Activated CD4-positive, alpha-beta T cell treated with anti-CD3 and anti-CD28 coated beads, Interleukin-2, amount 50 U/mL, for 48 hours (primary cell): ENCODE measurements at places on chromosomes 16 and 17.

- DNase-seq: no peak
These were observed 58.1 kb downstream of the C16orf78 start for GRCh38 chr16:49431591-49432290.

DNA sequence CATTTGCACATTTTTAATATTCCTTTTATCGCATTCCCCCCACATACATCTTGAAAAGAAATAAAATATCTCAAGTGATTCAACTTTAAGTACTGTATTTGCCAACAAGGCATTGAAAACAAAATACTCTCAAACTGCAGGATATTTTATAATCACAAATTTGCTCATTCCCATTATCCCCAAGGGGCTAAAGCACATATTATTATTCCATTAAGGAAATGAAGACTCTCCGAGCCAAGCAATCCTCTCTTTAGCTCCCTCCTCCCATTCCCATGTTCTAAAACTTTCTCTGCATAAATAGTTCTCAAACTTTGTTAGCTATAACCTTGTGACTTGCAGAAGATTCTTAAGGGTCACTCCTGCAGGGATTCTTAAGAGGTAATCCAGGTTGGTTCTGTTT, 436.8 kb downstream of the KCNJ2 start:
- DNase-seq: no peak

DNA sequence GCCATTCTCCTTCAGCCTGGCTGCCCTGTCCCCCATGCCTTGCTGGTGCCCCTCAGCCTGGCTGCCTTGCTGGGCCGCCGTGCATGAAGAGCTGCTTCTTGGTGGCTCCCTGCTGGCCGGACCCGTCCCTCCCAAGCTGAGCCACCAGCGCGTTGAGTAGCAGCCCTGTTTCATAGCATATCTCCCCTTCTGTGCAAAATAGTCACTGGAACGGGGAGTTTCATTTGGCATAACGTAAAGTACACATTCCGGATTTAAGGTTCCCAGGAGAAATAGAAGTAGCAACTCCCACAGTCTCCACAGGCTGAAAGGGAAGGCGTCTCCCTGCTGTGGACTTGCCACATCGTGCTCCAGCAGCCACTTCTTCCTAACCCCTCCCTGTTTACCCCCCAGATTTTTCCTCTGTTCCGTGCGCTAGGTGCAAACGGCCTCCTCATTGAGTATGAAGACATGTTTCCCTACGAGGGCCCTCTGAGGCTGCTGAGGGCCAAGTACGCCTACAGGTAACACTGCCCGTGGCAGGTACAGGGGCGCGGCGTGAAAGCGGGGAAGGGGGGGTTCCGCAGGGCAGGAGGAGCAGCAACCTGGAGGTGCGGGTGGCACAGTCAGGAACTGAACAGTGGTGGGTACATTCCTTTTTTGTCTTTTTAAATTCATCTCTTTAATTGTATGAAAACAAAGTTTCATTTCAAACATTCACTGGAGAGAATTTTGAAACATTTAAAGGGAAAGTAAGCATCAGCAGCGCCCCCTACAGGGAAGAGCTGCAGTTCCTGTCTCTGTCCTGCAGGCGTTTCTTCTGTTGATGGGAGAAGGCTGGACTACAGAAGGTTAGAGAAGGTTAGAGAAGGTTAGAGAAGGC, 5.8 kb upstream of the OGFOD3 start:
- DNase-seq: peak; percentile 72

GRCh38 chr17:57357830-57358430, 101.6 kb downstream of the MSI2 start:
- DNase-seq: no peak

GRCh38 chr16:49527611-49528010, 154.0 kb downstream of the C16orf78 start:
- DNase-seq: no peak

- no peak for DNase-seq
These were observed 271.5 kb downstream of the SOX9 start for GRCh38 chr17:72392056-72393010.

DNA sequence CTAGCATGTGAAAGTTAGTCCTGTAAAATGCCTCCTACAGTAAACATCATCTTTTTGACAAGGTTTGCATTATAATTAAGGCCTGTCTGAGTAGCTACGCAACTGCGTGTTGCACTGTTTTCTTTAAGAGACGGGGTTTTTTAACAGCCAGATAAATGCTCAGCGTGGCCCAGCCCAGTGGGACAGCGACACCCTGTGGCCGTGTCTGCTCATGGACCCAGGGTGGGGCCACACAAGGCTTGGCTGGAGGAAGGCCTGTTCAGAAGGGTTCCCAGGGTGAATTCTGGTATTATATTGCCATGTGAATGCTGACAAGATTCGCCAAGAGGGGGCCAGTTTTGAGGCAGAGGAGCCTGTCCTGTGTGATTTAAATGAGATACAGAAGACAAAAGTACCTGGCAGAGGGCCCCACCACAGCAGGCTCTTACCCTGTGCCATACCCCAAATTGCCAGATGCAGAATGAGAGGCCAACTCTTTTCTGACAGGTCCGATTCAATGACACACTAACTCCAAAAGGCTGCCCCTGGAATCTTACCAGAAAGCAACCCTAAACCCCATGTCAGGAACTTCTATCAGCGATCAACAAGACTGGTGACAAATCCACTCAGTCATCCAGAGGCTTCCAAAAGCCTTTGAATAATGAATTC, 65.9 kb upstream of the IRX6 start:
- DNase-seq: peak; percentile 66

DNA sequence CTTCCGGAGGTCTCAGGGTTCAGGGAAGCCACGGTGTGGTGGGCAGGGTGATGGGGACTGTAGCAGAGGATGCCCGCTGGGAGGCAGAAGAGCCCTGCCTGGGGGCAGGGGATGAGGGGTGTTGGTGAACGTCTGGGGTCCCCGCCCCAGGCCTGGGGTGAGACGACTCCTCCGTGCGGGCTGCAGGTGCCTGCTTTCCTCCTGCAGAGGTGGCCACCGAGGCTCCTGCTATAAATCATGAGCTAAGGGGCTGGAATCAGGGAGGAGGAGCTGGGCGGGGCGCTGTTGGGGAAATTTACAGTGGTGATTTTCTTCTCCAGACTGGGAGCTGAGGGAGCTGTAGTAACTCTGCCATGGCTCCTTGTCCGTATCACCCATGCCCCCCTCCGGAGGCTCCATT, 167.0 kb downstream of the MRM1 start:
- DNase-seq: no peak

DNA sequence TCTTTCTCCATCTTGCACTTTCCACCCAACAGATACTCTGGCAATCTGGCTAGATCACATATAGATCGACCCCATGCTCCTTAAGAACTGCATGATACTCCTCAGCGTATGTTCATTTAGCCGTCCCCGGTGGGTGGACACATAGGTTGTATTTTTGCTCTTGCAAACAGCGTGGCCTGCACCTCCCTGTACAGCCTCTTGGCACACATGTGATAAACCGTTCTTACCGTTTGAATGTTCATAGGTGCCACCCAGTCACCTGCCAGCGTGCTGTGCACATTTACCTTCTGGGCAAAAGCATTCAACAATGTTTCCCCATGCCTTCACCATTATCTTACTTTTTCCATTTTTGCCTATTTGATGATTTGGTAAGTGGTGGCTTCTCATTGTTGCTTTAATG, 6.2 kb downstream of the TNP2 start:
- no peak for DNase-seq

DNA sequence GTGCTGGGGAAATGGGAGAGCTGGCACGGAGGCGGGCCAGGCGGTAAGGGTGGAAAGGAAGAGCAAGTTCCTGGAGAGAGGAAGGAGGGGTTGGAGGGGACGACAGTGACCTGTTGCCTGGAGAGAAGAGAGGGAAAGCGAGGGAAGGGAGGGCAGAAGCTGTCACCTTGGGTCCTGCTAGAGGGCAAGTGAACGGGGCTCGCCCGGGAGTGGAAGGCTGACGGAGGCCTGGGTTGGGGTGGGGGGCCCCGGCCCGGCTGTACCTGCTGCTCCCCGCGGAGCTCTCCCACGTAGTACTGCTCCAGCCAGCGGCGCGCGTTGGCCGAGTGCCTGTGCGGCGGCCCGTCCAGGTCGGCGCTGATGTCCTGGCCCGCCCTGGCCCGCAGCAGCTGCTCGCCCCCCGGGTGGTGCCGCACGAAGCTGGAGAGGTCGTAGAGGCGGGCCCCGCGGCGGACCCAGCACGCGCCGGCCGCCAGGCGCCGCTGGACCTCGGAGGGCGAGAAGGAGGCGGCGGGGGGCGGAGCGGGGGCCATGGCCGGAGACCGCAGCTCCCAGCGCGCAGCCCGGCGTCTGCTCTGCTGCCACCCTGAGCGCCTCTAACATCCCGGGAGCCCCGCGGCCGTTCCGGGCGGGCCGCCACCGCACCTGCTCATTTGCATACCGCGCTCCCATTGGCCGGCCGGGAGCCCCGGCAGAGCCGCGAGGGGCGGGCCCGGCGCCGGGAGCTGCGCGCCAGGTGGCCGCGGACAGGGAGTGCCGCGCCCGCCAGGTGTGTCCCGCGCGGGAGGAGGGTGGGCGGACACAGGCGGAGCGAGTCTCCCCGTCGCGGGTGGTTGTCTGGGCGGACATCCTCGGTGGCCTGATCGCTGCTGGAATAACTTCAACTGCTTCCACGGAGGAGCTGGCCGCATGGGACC, at the start of gene FA2H:
TSS of gene FA2H (minus strand) at position 598 of the 917 bp plus-strand sequence. CDS start at position 533, 65 bp downstream.
- DNase-seq: peak; percentile 71

GRCh38 chr17:76687298-76688164, 23.2 kb downstream of the MXRA7 start:
- no peak for DNase-seq

- no peak for DNase-seq
These were observed 121.2 kb downstream of the ANKFN1 start for GRCh38 chr17:56274491-56274890.

DNA sequence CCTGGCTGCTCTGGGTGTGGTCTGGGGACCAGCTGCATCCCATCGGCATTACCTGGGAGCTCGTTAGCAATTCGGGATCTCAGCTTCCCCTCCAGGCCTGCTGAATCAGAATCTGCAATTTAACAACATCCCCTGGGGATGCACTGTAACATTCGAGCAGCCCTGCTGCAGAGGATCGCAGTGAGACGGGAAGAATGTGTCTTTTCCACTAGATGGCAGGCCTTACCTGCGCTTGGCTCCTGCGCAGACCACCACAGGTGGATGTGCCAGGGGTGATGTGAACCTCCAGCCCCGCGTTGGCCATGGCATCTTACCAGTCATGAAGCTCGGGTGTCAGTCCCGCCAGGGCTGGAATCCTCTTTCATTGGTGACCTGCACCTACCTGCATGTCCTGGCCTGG, 209.9 kb downstream of the PRKCB start:
- DNase-seq: no peak

DNA sequence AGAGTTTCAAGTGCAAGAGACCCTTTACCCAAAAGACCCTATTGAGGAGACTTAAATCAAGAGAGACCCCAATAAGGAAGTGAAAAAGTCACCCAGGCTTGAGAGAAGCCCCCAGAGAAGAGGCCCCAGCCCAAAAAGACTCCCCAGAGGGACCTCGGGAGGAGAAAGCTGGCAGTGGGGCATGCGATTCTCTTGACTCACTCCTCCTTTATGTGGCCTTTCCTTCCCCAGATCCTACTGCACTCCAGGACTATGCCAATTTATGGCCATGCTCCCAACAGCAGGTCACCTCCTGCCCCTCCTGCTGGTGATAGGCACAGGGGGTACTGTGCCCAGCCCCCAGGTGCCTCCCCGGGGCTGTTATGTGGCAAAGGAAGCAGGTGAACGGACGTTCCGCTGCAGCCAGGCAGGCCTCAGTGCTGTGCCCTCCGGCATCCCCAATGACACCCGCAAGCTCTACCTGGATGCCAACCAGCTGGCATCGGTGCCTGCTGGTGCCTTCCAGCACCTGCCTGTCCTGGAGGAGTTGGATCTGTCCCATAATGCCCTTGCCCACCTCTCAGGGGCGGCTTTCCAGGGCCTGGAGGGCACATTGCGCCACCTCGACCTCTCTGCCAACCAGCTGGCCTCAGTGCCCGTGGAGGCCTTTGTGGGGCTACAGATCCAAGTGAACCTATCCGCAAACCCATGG, 16.3 kb downstream of the LRRC3C start:
- no peak for DNase-seq

DNA sequence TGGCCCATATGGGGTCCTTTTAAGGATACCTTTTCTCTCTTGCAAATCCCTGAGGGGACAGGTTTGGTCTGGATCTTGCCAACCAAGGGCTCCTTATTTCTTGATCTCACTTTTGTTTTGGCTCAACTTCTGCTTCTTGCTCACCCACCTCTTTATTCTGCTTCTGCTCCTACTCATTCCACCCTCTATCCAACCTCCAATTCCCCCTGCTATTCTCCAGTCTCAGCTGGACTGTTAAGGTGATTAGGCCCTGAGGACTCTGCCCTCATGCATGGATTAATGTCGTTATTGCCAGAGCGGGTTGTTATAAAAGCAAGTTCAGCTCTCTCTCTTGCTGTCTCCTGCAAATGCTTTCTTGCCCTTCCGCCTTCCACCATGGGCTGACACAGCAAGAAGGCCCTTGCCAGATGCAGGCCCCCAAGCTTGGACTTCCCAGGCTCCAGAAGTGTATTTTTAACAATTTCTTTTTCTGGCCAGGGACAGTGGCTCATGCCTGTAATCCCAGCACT, 29.8 kb downstream of the LAT start:
- DNase-seq: no peak

DNA sequence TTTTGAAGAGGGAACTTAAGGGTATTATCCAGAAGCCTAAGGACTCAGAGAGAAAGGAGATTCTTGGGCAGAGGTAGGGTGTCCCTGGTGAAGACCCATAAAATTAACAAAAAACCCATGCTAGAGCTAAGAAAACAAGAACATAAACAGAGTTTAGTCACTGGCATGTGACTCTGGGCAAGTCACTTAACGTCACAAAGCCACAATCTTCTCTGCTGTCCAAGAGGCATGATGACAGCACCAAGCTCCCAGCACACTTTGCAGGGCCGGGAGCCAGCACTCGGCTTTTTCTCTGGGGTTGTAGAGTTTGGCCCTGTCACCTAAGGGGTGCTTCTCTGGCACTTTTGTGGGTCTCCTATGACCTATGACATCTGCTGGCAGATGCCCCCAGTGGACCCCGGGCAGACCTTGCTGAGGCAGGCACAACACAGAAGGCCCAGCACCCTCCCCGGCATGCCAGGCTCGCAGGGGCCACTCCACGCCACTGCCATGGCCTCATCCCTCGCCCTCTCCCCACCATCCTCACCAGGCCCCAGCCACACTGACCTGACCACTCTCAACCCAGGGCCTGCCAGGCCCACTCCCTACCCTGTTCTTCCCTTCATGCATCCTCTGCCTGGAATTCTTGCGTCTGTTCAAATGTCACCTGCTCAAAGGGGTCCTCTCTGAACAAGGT, 69.8 kb downstream of the DYNLRB2 start:
- no peak for DNase-seq

GRCh38 chr17:68562736-68563135, 38.4 kb downstream of the FAM20A start:
- no peak for DNase-seq

GRCh38 chr16:20300312-20301097, 26.8 kb downstream of the GP2 start:
- DNase-seq: peak; percentile 26

GRCh38 chr16:64147941-64148340, 973.9 kb downstream of the CDH11 start:
- no peak for DNase-seq

- no peak for DNase-seq
These were observed 12.0 kb upstream of the ANKFN1 start for GRCh38 chr17:56141046-56141839.

- DNase-seq: peak; percentile 37
These were observed 23.2 kb downstream of the SLC7A6OS start for GRCh38 chr16:68287276-68288251.
